ENCODE measurements at places on chromosomes 4 and X.

DNA sequence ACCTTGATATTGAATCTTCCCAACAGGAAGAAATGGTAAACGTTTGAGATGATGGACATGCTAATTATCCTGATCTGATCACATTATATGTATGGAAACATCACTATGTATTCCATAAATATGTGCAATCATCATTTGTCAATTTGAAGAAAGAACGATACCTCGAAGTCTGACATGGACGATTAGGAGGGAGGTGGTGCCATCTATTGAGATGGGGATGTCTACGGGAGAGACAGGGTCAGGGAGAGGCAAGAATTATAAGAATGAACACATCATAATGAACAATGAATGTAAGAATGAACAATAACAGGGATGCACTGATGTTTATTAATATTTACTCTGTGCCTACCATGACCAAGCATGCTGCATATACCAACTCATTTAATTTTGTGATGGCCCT, 93.7 kb upstream of the SOD3 start:
- no peak for DNase-seq

- DNase-seq = peak; percentile 14
Measured at GRCh38 chrX:45850197-45850774, 649.6 kb upstream of the DIPK2B start.

DNA sequence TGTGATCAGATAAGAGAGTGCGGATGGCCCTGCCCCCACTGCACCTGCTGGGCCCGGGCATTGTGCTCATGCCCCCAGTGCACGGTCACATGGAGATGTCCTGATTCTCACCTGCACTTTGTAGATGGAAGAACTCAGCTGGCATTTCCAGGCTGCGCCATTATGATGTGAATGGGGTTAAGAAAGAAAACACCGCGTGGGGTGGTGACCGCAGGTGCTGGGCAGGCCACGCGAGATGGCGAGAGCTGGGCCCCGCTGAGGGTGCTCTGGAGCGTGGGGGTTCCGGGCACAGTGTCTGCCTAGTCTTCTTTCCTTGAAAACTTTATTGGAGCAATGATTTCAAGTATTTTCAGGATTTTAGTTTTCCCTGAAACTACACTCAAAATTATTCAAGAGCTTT, 17.8 kb upstream of the HGFAC start:
- DNase-seq = no peak

- no peak for DNase-seq
Measured at GRCh38 chr4:188196134-188196735, 57.0 kb downstream of the TRIML1 start.

GRCh38 chrX:80423744-80424143, 3.5 kb downstream of the TENT5D start:
- no peak for DNase-seq

- DNase-seq = no peak
Measured at GRCh38 chr4:36088542-36088941, 155.8 kb downstream of the ARAP2 start.

- DNase-seq = no peak
Measured at GRCh38 chr4:75002381-75002780, 69.5 kb downstream of the PARM1 start.

DNA sequence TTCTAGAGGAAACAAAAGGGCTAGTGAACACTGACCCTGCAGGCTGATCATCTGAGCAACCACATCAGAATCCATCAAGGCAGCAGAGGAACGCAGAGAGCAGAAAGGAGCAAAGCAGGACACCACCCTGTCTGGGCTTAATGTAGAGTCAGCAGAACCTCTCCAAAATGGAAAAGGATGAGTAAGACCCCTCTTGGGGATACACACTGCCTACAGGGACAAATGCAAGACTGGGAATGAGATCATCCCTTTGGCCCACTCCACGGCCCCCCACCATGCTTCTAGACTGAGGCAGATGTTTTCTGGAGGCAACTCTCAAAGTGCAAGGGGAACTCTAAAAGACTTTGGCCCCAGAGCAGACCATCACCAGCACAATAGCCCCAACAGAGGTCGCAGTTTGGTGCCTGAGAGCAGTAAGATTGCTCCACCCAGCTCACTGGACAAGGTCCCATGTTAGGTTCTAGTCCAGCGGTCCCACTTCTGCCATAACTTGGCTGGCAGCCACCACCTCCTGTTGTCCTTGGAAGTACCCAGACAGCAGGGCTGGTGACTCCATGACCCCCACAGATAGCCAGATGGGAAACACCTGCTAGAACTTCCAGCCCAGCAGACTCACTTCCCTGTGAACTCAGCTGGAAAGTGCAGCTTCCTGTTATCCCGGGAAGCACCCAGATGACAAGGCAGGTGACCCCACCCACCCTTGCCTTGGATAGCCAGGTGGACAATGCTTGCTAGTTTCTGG, 372.7 kb downstream of the INPP4B start:
- DNase-seq = no peak

- no peak for DNase-seq
Measured at GRCh38 chr4:35652197-35652596, 592.1 kb downstream of the ARAP2 start.

- DNase-seq = no peak
Measured at GRCh38 chr4:17489721-17490120, 22.2 kb downstream of the QDPR start.

DNA sequence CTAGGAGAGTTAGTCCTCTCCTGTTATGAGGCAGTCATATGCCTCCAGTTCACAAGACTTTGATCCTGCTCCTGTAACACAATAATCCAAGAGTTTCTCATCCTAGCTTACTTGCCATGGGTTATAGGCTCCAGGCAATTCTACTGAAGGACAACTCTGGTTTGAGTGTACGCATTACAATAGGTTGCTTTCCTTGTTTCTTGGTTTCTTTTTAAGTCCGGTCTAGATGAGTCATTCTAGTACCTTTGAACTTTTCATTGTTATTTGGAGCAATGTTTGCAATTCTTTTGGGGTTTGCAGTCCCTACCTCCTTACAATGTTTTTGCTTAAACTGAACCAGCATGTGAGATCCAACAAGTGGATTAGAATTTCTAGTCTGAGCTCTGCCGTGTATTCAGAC, 109.1 kb downstream of the ANAPC4 start:
- DNase-seq = no peak

DNA sequence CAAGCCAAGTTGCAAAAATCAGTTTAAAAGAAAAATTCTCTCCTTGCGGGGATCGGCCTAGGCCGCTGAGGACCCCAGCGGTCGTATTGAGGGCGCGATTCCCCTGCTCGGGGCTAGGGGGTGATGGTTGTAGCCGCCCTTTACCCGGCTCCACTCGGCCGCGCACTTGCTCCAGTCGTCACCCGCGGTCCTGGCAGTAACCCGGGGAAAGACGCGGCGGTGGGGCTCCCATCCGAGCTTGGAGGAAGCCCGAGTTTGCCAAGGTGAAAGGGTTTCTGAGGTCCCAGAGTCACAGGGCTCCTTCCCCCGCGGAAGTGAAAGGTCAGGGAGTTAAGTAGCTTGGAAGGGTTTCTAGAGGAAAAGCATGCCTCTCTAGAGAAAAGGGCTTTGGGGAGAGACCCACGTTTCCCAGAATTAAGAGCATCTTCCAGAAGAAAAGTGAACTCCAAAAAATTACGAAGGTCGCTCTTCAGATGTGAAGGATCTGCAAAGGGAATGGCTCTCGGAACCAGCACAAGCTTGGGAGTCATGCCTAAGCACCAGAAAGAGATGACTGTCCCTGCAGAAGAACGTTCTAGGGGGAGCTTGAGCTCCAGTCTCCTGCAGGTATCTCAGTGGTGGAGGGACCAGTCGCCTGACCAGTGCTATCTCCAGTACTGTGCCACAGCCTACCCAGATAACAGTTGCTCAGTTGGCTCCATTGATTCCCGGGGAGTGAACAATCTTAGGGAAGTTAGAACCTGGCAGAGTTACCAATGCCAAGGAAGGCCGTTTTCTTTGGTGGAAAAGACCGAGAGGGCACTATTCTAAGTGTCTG, 875 bp downstream of the LAP3 start:
- peak; percentile 54 for DNase-seq

- DNase-seq = no peak
Measured at GRCh38 chrX:119132961-119133360, 5.3 kb upstream of the KIAA1210 start.

DNA sequence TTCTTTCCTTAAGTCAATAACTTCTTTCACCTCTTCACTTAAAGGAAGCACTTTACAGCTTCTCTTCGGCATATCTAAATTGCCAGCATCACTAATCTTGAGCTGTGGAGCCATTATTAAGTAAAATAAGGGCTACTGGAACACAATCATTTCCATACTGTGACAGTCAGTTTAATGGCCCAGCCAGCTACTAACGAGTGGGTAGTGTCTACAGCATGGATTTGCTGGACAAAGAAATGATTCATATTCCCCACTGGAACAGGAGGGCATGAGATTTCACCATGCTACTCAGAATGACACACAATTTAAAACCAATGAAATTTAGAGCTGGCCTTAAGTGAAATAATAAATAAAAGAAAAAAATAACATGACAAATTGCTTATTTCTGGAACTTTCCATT, 72.1 kb downstream of the DDIT4L start:
- DNase-seq = no peak

DNA sequence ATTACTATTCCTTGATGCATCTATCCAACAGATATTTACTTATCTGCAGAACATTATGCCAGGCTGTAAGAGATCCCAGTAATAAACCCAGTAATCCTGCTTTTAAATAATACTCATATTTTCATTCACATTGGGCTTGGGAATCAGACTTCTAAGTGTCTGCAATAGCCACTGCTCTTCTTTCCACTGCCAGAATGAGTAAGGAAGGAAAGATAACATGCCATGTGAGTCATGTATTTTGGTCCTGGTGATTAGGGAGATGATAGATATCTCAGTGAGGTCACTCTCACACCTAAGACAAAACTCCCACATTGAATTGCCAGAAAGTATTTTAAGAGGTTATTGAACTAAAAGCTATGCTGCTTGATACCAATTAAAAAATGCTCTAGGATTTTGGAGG, 13.9 kb upstream of the HEPH start:
- DNase-seq = no peak

DNA sequence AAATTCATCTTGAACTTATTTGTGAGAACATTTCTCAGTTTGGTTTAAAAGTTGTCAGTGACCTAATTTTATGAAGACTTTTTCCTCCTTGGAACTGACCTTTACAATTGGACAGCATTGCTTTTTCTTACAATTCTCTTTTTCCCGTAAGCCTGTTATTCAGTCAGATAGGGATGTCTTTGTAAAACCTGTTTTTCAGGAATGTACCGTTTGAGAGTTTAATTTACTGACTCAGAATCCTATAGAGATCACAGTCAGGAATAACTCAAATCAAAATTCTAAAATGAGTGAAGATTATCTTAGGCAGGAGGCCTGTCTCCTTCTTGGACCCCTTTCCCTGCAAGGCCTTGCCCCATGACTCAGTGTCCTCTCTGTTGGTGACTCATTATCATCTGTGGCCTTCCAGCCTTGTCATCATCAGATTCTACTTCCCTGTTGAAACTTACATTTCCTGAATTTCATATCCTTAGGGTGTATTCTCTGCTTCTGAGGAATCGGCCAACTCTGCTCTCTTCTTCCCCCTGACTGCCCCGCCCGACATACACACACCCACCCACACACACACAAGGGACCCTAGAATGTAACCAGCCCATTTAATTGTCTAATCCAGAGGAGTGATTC, 99.8 kb downstream of the ARHGAP10 start:
- no peak for DNase-seq

GRCh38 chr4:8000721-8001491, 61.2 kb upstream of the AFAP1 start:
- no peak for DNase-seq

- no peak for DNase-seq
Measured at GRCh38 chrX:124651031-124651430, 304.7 kb downstream of the SH2D1A start.

- no peak for DNase-seq
Measured at GRCh38 chr4:157664726-157665125, 444.2 kb downstream of the GRIA2 start.

DNA sequence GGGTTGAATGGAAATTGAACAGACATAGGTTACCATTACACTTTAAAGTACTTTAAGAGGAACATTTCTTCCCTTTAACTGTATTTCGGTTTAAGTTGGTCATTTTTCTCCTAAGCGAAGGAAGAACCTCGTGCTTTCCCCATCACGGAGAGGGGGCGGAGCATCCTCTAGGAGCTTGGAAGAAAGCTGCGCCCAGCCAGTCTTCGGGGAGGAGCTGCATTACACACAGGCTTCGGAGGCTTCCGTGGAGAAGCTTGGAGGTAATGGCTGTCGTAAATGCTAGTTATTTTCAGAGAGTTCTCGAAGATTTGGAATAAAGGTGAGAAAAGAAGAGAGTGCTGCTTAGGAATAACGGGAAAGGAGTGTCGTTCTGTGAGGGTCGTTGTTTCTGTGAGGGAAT, at the start of gene PWWP3B:
Gene PWWP3B, plus strand, starts transcription at position 199 of the 400 bp plus-strand sequence. CDS start 37,128 bp downstream, outside the sequence.
- DNase-seq = peak; percentile 36

- DNase-seq = no peak
Measured at GRCh38 chr4:181825564-181825963, 417.6 kb upstream of the TENM3 start.

- peak; percentile 9 for DNase-seq
Measured at GRCh38 chrX:109635146-109635545, 10.2 kb upstream of the KCNE5 start.

- DNase-seq = no peak
Measured at GRCh38 chr4:128570387-128570975, 239.0 kb upstream of the JADE1 start.
